Activated CD8-positive, alpha-beta memory T cell treated with anti-CD3 and anti-CD28 coated beads for 48 hours (primary cell): ENCODE measurements at places on chromosomes 2 and 18.

DNA sequence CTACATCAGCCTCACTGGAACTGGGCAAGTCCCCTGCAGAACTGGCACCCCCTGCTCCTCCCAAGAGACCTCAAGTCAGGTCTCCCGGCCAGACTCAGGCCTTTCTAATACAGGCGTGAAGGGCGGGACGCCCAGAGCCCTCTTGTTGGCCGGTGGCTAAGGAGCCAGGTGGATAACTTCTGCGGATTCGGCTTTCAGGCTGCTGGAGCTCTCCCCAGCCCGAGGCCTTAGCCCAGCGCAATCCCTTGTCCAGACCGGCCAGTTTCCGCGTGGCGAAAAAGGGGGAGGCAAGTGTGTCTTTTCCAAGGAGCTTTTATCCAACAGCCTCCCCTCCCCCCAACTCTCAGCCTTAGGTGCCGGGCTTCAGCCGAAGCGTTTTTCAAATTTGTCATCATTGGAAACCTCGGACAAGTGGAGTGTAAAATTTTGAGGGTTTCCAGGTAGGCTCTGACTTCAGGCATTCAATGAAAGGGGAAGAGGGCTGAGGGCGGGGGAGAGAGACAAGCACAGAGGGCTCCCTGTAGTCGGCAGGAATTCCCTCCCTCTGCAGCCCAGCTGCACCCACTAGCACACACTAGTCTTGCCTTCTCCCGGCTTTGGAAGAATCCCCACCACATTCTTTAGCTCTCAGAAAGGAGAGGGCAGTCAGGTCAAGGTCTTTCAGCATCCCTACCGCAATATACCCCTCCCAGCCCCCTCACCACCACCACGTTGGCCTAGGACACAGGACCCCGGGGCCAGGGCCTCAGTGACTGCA lies 9.5 kb upstream of the SATB2 start:
- no peak for DNase-seq

DNA sequence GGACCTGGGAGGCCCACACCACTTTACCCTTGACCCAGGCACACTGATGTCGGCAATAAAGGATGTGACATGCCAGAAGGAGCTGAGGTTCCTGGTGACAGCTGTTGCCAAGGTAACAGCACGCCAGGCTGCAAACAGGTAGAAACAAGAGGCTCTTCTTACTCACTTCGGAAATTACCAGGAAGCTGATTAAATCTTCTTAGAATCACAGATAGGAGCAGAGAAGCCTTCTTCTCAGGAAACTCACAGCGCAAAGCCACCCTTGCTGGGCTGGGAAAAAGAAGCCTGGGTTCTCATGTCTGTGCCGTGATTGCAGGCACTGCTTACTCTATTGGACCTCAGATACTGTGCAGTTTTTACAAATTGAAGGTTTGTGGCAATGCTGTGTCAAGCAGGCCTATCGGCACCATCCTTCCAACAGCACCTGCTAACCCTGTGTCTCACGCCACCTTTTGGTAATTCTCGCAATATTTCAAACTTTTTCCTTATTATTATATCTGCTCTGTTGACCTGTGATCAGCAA lies 61.0 kb upstream of the TAF1B start:
- DNase-seq = peak; percentile 34

DNA sequence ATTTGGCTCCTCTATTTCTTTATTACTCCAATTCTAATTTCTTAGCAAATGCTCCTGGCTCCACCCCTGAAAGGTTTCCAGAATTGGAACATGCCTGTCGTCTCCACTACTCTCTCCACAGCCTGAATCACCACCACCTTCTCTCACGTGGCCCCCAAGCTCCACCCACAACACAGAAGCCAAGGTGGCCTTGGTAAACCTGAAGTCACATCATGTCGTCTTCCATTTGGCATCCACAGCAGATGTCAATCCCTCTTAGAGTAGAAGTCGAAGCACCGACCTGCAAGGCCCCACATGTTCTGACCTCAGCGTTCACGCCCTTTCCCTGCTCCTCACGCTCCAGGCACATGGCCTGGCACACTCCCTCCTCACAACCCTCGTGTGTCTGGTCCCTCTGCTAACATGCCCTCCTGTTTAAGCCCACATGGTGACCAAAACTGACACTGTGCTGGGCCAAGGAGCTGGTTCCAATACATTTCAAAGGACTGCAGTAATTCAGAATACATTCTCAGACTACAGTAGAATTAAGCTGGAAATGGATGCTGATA lies 56.3 kb upstream of the GPC1 start:
- no peak for DNase-seq

DNA sequence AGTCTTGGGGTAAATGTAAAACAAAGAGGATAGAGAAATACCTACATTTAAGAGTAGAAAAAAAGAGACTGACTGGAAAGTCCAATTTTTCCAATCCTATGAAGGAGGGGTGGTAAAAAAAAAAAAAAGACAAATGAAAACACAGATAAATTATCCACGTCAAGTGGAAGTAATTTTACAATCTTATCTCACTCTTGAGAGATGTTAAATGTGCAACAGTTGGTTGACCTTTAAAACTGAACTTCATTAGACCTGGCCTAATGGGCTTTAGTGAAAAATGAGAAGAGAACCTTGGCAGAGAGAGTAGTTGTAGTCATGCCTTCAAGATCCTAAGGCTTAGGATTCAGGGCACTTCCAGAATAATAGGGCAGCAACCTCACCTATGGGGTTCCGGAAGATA lies 20.4 kb downstream of the GALNT3 start:
- no peak for DNase-seq

DNA sequence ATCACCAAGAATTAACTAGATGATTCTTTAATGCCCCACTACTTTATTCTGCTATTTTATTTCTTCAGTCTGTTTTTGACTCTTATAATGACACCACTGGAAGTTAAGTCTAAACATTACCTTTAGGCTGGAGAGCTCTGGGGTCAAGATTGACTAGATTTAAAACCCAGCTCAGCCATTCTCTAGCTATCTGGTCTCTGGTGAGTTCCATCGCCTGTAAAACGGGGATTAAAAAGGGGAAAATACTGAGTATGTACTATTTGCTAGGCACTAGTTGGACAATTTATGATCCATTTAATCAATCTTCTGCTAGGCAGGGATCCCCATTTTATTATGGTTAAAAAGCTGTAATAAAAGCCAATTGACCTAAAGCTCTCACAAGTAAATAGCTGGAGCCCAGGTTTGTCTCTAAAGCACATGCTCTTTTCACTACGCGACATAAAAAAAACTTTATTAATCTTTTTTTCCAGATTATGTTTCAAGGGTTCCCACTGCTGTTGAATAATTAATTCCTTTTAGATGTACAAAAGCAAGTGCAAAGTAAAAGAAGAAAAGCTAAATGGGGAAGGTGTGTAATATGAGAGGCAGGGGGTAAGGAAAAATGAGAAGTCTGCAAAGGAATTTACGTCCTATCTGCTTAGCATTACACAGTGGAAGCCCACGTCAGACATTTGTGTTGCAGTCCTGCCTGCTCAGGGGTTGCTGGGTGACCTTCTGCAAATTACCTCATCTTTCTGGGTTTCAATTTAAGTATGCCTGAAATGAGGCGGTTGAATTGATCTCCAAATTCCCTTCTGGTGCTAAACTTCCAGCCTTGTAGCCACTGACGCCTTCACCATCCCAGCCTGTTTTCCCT lies 918 bp upstream of the NABP1 start:
- DNase-seq = no peak

- DNase-seq = no peak
These were observed at the start of gene MAPK4 for GRCh38 chr18:50559752-50560680. TSS of gene MAPK4 (plus strand) at chr18:50560087. CDS start at chr18:50663959, 103,872 bp downstream.

DNA sequence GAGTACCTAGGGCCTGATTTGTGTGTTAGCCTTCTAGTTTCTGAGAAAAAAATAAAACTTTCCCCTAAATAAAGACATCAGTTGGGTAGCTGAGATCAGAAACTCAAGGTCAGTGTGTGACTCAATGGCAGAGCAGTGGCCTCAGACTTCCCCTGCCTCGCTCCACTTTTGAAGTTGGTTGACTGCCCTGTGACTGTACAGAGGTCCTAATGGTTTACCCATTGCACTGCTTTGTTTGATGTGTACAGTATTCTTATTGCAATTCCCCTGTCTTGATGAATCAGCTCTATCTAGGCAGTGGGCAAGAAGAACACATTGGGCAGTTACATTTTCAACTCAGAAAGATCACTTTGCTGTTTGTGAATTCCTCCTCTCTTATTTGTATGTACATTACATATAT lies 315.7 kb downstream of the KCNS3 start:
- no peak for DNase-seq

- DNase-seq = no peak
These were observed 14.6 kb downstream of the ZNF396 start for GRCh38 chr18:35362531-35362930.

DNA sequence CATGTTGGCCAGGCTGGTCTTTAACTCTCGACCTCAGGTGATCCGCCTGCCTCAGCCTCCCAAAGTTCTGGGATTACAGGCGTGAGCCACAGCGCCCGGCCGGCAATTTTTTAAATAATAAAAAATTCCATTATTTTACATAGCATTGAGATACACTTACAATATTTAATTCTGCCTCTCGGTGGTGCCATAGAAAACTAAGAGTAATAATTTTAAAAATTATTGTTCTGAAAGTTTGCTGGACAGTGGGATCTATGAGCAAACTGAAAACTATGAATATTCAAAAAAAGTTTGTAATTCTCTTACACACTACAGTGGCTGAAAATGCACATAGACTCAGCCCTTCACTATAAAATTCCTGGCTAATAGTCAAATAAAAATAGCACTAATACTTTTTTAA lies 90.9 kb upstream of the STON1 start:
- DNase-seq = no peak

GRCh38 chr2:31318361-31319336 lies 84.7 kb downstream of the EHD3 start:
- no peak for DNase-seq

DNA sequence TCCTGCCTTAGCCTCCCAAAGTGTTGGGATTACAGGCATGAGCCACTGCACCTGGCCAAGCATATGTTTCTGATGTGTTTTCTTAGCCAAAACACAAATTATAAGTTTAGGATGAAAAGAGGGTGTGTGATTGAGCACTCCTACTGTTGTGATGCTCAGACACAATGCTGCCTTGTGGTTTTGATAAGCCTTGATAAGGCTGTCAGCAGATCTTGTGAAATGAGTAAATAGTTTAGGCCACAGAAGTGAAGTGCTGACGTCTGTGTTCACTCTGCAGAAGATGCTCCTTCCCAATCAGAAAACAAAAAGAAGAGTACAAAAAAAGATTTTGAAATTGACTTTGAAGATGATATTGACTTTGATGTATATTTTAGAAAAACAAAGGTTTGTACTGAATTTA lies 24.3 kb downstream of the NCAPH start:
- DNase-seq = no peak

- no peak for DNase-seq
These were observed 363.8 kb downstream of the LRP1B start for GRCh38 chr2:141767051-141767450.

- no peak for DNase-seq
These were observed 15.6 kb downstream of the TRABD2A start for GRCh38 chr2:84865181-84865783.

DNA sequence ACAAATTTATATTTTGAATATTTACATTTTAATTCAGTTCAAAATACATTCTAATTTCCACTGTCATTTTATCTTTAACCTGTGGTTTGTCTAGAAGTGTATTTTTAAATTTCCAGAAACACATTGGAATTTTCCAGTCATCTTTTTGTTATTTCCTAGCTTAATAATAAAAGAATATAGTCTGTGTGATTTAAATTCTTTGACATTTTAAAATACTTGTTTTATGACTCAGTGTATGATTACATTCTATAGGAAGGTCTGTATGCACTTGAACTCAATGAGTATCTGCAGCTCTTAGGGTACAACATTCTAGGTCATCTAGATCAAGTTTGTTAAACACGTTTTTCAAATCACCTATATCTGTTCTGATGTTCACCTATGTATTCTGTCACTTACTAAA lies 88.3 kb upstream of the MBOAT2 start:
- DNase-seq = no peak

- DNase-seq = no peak
These were observed 300.2 kb downstream of the LPIN1 start for GRCh38 chr2:12046641-12047040.

- DNase-seq = no peak
These were observed 923 bp downstream of the AMER3 start for GRCh38 chr2:130756053-130756873.

DNA sequence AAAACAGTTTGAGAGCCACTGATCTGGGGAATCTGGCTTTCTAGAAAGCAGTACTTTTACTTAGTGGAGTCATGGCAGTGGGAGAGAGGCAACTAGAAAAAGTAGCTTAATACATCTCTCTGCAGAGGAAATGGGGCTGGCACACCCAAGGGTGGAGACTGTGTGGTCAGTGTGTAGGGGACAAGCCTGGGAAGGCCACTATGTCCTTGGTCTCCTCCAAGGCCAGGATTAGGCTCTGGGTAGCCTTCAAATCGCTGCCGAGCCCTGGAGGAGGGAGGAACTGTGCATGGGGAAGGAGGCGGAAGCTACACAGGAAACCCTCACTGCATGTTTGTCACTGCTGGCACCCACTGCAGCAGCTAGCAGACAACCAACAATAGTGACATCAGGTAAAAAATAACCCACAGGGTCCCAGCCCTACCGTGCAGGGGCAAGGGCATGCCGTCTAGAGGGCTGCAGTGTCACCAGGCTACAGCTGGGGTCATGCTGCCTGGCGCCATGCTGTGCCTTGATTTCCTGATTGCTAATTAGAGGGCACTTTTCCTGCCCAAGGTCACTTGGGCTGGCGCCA lies 34.8 kb downstream of the LBH start:
- no peak for DNase-seq

GRCh38 chr18:3688690-3689089 lies 238.7 kb downstream of the TGIF1 start:
- no peak for DNase-seq

GRCh38 chr18:37422116-37422515 lies 143.5 kb downstream of the CELF4 start:
- no peak for DNase-seq

DNA sequence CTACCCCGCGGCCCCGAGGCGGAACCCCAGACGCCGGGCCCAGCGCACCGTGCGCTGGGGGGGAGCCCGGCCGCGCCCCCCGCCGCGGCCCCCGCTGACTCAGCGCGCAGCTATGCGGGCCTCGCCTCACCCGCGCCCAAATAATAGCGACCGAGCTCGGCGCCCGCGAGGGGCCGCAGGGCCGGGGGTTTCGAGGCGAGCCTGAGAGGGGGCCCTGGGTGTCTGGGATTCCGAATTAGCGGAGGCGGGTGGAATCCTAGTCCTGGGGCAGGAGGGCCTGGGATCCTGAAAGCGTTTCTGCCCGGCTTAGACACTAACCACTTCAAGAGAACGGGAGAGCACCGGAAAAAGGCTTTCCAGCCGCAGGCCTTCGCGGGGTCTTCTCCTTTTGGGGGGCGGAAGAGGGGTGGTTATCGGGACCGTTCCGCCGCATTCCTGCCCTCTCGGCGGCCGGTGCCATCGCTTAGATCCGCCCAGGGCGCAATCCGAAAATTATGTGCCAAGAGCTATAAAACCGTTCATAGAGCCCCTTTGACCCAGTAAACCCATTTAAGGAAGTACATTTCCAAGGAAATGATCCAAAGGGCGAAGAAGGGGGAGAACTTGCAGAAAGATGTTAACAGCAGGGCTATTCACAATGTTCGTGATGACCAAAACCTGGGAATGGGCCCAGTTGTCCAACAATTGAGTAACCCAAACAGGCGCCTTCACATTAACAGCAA lies 681 bp upstream of the ROCK2 start:
- DNase-seq = no peak
